ENCODE measurements at places on chromosomes 2 and 18.

GRCh38 chr2:112626604-112627059, 19.1 kb upstream of the SLC20A1 start:
- DNase-seq, result peak; percentile 60

DNA sequence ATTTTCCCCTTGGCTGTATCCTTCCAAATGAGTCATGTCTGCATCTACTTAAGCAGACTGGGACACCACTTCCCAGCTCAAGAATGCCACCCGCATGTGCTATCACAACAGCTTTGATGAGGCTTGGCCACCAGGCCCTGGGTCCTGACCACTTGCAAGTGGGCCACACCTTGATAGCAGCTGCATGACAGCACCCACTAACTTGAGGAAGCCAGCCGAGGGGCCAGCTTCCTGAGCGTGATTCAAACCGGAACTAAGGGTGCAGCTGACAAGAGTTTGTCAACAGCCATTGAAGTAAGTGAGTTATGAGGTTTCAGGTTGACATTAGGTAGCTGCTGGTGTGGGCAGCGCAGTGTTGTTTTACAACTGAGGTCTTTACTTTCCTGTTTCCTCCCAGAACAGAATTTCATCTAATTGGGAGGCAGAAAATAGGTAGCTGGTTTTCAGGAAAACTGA, 54.4 kb downstream of the EPHA4 start:
- DNase-seq, result peak; percentile 70

DNA sequence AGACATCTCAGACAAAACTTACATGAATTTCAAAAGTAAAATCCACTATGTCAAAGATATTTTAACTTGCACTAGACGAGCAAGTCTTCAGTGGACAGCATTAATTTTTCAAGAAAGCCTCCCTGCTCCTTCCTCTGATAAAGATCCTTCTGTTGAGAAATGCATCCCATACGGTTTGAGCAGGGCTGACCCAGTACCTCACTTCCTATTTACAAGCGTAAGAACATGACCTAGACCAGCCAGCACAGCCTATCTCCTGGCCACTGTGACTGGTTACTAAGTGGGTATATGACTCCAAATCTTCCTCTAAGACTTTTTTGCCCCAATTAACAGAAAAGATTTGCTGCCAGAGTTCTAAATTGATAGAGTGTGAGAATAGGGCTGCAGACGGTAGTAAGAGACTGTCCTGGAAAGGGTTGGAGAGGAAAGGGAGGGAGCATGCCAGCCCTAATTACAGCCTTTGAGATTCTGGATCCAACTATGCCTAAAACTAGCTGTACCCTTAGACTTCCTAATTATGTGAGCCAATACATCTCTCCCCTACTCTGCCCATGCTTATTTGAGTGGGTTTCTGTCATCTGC, 108.4 kb downstream of the PRELID3A start:
- no peak for DNase-seq

- DNase-seq, result peak; percentile 15
Measured at GRCh38 chr2:212892193-212892592, 259.2 kb downstream of the IKZF2 start.

DNA sequence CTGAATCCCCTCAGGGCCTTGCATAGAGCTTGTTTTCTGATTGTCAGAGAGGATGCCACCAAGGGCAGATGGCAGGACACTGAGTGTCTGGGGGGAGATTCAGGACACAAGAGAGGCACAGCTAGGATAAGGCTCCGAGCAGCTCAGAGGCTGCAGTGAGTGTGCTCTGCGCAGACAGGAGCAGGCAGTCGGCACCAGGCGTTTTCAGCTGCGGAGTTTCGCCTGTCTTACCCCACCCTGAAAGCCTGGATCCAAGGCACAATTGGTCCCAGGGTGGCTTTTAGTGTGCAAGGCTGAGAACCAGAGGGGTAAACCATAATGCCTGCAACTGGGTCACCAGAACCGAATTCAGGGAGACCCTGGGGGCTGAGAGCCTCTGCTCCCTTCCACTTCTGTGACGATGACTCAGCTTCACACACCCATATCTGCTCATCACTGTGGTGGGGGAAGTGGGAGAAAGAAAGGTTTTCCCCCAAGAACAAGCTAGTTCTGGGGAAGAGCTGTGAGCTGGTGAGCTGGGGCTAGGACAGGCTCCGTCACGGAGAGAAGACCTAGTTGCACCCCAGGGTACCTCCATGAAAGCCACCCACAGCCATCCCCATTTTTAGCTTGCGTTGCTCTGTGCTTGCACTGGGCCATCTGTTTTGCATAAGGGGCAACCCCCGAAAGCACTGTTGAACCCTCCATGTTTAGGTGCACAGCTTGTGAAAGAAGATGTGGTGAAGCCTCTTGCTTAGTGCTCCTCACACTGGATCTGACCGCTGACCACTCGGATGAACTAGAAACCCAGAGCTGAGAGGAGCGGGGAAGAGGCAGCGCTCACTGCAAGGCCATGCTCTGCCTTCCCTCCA, 173.7 kb downstream of the CELF4 start:
- no peak for DNase-seq

DNA sequence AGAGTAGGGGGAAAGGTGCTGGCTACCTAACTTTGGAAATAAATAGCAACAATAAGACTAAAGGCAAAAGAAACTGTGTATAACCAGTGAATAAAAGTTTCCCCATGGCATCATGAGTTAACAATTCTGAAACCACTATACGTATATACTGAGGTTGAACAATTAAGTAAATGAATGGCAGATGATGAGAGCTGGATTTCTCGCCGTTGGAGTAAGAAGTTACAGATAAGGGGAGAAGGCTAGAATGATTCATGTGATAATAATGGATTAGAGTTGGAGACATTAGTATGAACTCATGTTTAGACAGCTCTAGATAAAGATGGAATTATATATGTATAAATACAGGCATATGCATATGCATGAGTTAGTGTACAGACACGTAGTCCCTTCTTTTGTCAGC, 152.7 kb downstream of the UBR3 start:
- DNase-seq, result no peak

- no peak for DNase-seq
Measured at GRCh38 chr2:162006337-162006736, 67.7 kb downstream of the DPP4 start.

DNA sequence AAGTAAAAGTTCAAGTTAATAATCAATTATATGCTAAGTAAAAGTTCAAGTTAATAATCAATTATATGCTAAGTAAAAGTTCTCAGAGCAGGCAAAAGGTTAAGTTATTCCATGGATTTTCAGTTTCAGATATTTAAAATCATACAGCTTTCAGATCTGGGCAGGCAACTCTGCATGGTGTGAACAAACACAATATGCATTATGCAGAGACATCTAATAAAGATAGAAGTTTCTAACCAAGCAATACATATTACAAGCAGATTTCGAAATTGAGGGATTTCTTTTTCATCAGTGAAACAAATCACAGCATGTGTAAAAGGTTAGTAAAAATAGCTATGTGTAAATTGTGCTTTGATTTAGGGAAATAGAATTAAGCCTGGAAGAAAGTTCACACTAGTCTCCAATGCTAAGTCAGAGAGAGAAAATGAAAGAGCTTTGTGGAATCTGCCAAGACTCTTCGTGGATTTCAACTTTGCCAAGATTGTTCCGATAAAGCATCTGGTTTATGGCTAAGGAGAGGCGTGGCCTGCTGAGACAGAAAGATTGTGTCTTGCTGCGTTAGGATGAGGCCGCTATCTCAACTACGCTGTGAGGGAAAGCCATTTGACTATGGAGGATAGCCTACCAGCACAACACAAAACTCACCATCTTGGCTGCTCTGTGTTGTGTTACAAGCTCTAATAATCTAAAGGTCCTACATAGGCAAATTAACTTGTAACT, 60.1 kb upstream of the SLC16A14 start:
- DNase-seq, result peak; percentile 65

DNA sequence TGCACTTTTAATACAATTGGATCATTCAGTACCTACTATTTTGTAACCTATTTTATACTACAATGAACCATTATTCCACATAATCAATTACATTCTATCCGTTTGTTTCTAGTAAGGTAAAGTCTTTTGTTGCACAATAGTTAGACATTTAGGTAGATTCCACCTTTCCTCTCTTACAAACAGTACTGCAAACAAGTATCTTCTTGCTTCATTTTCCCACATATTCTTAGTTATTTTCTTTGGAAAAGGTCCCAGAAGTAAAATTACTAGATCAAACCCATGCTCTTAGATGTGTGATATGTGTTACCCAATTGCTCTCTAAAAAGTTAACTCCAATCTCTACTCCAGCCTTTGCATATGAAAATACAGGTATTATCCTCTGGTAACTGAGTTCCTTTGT, 49.6 kb downstream of the SPIRE1 start:
- DNase-seq, result peak; percentile 62

DNA sequence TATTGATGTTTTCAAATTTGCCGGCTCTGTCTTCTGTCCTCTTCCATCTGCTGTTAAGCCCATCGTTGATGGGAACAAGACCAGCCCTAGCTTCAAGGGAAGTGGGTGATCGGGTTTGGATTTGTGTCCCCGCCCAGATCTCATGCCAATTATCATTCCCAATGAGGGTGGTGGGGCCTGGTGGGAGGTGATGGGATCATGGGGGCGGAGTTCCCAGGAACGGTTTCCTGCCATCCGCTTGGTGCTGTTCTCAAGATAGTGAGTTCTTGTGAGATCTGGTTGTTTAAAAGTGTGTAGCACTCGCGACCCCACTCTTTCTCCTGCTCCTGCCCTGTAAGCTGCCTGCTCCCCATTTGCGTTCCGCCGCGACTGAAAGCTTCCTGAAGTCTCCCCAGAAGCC, 9.5 kb downstream of the ASB18 start:
- DNase-seq, result no peak

DNA sequence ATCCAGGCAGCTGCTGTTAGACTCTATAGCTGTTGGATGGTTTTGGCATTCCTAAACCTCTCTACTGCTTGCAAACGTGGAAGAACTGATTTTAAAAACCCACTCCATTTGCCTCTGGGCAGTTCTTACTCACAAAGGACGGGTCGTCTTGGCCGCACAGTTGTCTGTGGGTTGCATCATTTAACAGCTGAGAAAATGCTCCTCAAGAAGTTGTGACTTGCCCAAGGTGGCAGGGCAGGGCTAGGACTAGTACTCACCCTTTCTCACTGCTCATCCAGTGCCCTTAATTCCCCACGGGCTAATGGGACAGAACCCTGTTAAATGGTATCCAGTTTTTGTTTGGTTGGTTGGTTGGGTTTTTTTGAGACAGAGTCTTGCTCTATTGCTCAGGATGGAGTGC, 997 bp upstream of the DRC1 start:
- no peak for DNase-seq

DNA sequence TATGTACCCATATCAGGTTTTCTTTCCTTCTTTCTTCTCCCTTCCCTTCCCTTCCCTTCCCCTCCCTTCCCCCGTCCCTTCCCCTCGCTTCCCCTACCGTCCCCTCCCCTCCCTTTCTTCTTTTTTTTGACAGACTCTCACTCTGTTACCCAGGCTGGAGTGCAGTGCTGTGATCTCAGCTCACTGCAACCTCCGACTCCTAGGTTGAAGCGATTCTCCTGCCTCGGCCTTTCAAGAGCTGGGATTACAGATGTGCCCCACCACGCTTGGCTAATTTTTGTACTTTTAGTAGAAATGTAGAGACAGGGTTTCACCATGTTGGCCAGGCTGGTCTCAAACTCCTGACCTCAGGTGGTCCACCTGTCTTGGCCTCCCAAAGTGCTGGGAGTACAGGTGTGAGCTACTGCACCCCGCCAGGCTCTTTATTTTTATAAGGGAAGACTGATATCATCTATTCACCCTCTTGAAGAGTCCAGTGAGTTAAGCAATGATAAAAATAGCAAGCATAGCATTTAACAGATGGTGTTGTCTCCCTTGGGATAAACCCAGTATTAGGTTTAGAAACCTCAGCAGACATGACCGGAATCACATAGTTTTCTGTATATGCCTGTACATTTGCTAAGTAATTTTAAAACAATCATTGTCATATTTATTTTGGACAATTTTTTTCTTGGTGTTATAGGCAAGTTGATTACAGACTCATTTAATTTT, 888.4 kb downstream of the TRIB2 start:
- peak; percentile 2 for DNase-seq

GRCh38 chr2:208671886-208672680, 265.5 kb downstream of the PTH2R start:
- no peak for DNase-seq

GRCh38 chr2:67397143-67397986, at the start of gene ETAA1:
Gene ETAA1 (plus strand): TSS chr2:67397333. CDS start chr2:67397449, 116 bp downstream.
- peak; percentile 89 for DNase-seq

DNA sequence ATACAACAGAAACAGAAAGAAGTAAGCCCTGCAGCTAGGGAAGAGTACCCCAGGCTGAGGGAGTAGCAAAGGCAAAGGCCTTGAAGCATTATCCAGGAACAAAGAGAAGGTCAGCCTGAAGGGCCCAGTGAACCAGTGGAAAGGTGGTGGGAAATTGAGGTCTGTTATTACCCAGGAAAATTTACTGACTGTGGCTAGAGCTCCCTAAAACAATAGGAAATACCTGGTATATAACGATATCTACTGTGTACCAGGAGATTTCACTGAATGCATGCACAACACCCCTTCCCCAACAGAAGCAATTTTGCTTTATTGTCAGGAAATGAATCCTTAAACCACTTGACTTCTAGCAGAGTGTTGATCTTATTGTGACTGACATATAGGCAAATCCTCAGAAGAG, 365.3 kb downstream of the ERBB4 start:
- DNase-seq, result no peak

DNA sequence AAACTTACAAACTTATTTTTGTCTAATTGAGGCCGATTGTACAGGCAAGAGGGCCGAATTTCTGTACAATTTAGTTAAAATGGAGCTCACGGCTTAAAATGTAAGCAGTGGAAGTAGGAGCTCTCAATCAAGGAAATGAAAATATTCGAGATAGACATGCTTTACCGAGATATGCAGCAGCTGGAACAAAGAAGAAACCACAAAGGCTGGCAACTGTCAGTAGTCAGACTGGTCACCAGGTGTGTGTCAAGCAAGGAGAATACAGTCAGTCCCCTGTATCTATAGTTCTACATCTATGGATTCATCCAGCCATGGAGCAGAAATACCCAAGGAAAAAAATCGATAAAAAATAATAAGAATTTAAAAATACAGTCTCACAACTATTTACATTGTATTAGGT, 122.6 kb downstream of the WDSUB1 start:
- no peak for DNase-seq

DNA sequence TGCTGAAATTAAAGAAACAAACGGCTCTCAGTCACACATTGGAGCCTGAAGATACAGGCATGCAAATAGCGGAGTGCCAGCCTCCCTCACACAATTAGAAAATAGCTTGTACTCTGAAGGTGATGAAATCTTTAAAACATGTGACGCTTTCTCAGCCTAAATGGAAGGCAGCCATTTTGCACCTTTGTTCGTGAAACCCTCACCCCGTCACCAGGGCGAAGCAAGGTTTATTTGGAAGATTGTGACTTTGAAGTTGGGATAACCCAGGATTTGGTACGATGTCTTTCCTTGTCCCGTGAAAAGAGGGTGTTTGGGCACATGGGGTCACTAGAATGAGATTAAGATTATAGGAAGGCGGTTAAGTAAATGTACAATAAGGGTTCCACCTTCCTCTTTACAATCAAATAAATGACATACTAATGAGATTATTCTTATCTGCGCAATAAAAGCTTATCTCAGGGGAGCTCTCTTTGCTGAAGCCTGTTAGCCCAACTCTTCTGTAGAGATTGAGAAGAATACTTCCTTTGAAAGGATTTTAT, 4.2 kb downstream of the SH3BP4 start:
- DNase-seq, result no peak

GRCh38 chr18:74662622-74663021, 65.0 kb downstream of the ZNF407 start:
- DNase-seq, result no peak

GRCh38 chr2:218216674-218217359, at the start of gene ARPC2:
Gene ARPC2 (plus strand): TSS chr2:218217189. CDS start chr2:218217471, 282 bp downstream.
- peak; percentile 92 for DNase-seq
